ENCODE measurements at places on chromosomes 1 and 21. TPM values are rescaled to one million over a fixed set of nuclear protein-coding genes. Genes with fewer than 3 reads are reported as not detected.

GRCh38 chr1:173099166-173099565 is 48.4 kb upstream of the TNFSF18 start:
- H3K27ac ChIP-seq, result no peak overlapping the region
- no peak overlapping the region for H3K4me3 ChIP-seq
- H3K36me3 ChIP-seq, result no peaks in the 10 kb centered on the region

GRCh38 chr1:54045496-54045895 is 7.5 kb downstream of the TMEM59 start:
- H3K4me3 ChIP-seq, result no peak overlapping the region
- no peak for DNase-seq
- H3K4me1 ChIP-seq, result peaks cover 11% of the 10 kb centered on the region
- H3K27me3 ChIP-seq, result no peaks in the 10 kb centered on the region
- peaks cover 50% of the 10 kb centered on the region for H3K36me3 ChIP-seq

DNA sequence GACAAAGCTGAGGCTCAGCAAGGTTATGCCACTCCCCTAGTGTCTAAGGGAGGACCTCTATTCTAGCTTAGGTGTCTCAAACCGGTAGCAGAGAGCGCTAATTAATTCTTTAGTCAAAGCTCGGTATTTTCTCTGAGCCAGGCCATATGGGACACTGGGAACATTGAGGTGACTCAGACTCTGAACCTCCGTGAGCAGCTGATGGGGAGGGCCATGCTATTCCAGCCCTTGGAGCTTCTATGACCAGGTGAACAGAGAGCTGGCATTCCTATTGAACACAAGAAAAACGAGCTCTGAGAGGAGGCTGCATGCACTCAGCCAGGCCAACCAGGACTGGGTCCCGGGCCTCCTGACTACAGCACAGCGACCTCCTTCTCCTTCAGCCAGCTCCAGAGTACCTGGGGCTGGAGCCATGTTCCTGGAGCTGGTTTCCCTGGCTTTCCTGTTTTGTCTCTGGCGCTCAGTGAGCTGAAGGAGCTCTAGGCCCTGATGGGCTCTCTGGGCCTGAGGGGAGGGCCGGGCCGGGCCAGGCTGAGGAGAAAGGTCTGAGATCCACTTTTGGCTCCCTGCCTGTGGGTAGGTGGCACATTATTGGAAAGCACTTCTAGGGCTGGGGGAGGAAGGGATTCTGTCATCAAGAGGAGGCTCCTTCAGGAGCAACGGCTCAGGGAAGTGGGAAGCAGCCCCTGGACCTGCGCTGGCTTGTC is 37.0 kb downstream of the SLC9A1 start:
- no peak overlapping the region for H3K27ac ChIP-seq
- H3K4me1 ChIP-seq, result peaks cover 5% of the 10 kb centered on the region
- no peaks in the 10 kb centered on the region for H3K36me3 ChIP-seq
- no peak overlapping the region for H3K4me3 ChIP-seq
- no peaks in the 10 kb centered on the region for H3K27me3 ChIP-seq
- DNase-seq, result no peak

- no peak overlapping the region for H3K27ac ChIP-seq
- no peaks in the 10 kb centered on the region for H3K27me3 ChIP-seq
- no peaks in the 10 kb centered on the region for H3K36me3 ChIP-seq
- DNase-seq, result no peak
- H3K4me1 ChIP-seq, result peaks cover 5% of the 10 kb centered on the region
These were observed 48.1 kb downstream of the PHC2 start for GRCh38 chr1:33382661-33383415.

DNA sequence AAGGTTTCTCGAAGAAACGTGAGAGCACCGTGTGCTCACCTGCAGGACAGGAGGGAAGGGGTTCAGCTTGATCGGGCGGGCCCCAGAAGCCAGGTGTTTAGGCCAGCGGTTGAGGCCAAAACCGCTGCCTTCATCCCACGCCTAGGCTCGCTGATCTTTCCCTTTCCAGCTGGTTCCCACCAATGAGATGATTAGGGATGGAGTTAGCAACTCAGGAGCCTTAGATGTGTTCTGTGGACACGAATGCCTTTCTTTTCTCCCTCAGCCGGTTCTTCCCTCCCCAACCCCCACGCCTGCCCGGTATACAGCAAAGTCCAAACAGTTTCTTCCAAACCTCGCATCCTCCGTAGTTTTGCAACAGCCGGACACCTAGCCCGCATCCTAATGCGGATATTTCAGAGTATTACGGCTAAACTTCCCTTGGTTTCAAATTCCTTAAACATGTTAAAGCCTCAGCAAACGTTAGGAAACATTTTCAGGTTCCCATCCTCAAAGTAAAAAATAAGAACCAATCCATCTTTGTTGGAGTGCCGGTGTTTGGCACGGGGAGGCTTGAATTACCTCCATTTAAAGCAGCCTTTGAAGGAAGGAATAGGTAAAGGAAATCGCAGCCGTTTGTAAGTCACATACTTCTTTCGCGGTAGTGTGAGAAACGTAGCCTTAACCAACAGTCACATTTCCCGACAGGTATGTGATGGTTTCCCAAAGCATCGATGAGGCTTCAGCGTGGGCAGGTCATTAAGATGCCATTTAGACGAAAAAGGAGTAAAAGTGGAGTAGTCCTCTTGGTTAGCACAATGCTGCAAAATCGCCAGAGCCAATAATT is 1.1 kb downstream of the LRRC8C start:
- no peaks in the 10 kb centered on the region for H3K36me3 ChIP-seq
- peak; percentile 53 for DNase-seq
- H3K27me3 ChIP-seq, result no peaks in the 10 kb centered on the region
- H3K4me1 ChIP-seq, result peaks cover 19% of the 10 kb centered on the region
- H3K27ac ChIP-seq, result peak overlapping the region; percentile 78

- no peaks in the 10 kb centered on the region for H3K36me3 ChIP-seq
- H3K4me3 ChIP-seq, result no peak overlapping the region
- H3K27me3 ChIP-seq, result no peaks in the 10 kb centered on the region
- no peak for DNase-seq
- H3K4me1 ChIP-seq, result no peaks in the 10 kb centered on the region
- H3K27ac ChIP-seq, result no peak overlapping the region
These were observed 22.7 kb upstream of the BECN2 start for GRCh38 chr1:241934866-241935265.

DNA sequence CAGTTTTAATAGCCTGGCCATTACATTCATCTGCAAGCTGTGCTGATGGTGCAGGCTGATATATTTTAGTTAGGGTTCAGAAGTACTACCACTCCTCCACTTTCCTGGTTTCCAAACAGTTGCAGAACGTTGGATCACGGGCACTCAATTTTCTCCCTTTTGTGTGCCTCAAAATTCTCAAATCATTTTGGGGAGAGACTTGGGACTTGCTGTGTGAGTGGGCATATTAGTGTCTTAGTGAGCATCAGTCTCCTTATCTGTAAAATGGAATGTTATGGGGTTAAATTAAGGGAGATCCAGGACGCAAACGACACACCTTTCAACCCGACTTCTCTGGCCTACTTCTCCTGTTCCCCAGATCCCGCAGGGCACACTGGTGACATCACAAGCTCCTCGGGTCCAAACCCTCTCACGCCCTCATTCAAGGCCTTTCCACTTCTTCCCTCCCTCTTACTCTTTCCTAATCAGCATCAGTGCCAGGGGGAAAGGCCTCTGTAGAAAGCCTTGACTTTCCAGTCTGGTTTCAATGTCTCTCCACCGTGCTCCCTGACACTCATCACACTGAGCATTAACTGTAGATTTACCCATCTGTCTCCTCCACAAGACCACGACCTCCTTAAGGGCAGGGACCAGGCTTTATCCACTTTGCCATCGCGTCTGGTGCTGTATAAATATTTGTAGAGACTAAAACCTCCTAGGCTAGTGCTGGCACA is 1.2 kb downstream of the PIGP start:
- H3K4me3 ChIP-seq, result peak overlapping the region; percentile 91
- H3K27ac ChIP-seq, result peak overlapping the region; percentile 100
- peaks cover 8% of the 10 kb centered on the region for H3K36me3 ChIP-seq
- DNase-seq, result no peak
- H3K27me3 ChIP-seq, result no peaks in the 10 kb centered on the region

DNA sequence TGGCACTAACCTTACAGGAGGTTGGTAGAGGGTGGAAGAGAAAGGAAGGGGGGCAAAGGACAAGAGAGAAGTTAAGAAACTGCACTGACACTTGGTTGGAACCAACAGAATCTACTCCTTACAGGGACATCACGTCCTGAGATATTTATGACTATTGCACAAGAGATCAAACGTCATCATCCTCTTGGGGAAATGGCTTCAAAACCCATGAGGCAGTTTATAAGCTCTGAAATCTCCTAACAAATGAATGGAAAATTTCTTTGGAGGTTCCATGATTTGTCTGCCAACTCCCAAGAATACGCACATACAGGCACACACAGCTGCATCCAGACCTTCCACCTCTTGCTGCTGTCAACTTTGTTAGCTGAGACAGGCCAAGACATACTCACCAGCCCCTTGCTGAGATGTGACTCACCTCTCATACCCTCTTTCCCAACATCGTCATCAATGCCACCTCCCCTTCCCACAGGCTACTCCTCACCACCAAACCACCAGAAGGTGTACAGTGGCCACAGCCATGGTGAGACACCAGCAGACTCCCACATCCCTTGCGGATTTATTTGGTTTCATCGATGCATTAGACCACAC is 135.5 kb downstream of the SETD4 start:
- no peaks in the 10 kb centered on the region for H3K27me3 ChIP-seq
- no peak overlapping the region for H3K27ac ChIP-seq
- H3K4me1 ChIP-seq, result no peaks in the 10 kb centered on the region
- no peak for DNase-seq
- no peaks in the 10 kb centered on the region for H3K36me3 ChIP-seq

DNA sequence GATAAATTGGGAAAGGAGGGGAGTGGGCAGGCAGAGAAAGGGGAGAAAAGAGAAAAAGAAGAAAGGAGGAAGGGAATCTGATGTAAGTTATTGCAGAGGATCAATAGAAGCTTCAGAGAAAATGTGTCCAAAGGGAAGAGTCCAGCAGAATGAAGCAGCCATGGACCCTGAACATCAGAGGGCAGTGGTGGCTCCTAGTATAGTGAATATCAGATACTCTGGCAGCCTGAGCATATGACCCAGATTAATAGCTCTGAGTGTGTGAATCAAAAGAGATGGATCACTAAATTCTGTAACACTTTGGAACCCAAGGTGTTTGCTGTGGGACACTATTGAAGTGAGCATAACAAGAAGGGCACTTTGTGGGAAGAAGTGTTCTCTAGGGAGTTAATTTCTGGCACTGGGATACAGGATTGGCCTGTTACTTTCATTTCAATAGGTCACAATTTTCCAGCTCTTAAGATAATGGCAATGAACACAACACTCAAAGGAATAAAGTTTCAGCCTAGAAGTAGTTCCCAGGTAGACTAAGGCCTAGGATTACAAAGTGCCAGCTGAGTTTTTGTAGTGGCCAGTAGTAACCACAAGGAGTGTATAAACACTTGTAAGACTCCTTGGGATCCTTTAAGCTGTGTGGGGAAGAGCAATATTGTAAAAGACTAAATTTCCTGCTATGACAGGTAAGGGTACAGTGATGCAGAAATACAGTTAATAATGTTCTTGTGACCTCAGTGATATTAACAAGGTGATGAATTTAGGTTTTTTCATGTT is 164.5 kb upstream of the BEND5 start:
- no peaks in the 10 kb centered on the region for H3K27me3 ChIP-seq
- no peak for DNase-seq
- no peaks in the 10 kb centered on the region for H3K36me3 ChIP-seq
- H3K4me3 ChIP-seq, result no peak overlapping the region

- DNase-seq, result no peak
- no peaks in the 10 kb centered on the region for H3K4me1 ChIP-seq
- H3K27ac ChIP-seq, result no peak overlapping the region
- no peak overlapping the region for H3K4me3 ChIP-seq
These were observed 53.4 kb downstream of the ZBTB18 start for GRCh38 chr1:244104309-244105060.

- no peaks in the 10 kb centered on the region for H3K27me3 ChIP-seq
- no peak for DNase-seq
- H3K27ac ChIP-seq, result no peak overlapping the region
- H3K4me1 ChIP-seq, result no peaks in the 10 kb centered on the region
These were observed 279.2 kb upstream of the DUSP10 start for GRCh38 chr1:222021129-222021528.

SLAMF9 gene
- total RNA-seq, result not detected

PTCH2 gene
- 2.4 TPM for total RNA-seq

KCTD3 gene
- total RNA-seq, result 3.1 TPM

B3GALT2 gene
- not detected for total RNA-seq

KISS1 gene
- not detected for total RNA-seq

XCL2 gene
- 92.9 TPM for total RNA-seq

Data from natural killer cell (primary cell).